Renal cortex interstitium (tissue), 15 donors: ENCODE measurements at places on chromosomes 12 and 14. TPM values are rescaled to one million over a fixed set of nuclear protein-coding genes. Genes with fewer than 3 reads are reported as not detected.

AGAP2 gene
- 0.89 TPM for polyA plus RNA-seq

- DNase-seq, result no peak
Measured at GRCh38 chr14:30283822-30284446, 275.0 kb upstream of the G2E3 start.

DNA sequence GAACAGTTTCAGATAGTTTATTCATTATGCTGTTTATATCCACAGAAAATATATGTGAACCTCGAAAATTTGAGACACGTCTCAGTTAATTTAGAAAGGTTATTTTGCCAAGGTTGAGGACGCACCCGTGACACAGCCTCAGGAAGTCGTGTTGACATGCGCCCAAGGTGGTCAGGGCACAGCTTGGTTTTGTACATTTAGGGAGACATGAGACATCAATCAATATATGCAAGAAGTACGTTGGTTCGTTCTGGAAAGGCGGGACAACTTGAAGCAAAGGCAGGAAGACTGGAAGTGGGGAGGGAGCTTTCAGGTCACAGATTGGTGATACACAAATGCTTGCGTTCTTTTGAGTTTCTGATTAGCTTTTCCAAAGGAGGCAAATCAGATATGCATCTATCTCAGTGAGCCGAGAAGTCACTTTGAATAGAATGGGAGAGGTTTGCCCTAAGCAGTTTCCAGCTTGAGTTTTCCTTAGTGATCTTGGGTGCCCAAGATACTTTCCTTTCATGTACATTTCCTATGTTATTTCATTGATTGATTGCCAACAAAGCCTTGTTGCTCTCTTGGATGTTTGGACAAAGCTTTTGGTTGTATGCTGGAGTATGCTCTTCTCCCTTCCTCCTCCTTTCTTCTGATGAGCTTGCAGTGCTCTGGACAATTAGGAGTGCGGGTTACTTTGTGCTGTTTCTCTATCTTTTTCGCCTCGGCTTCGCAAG is 3.2 kb downstream of the SNAPC1 start:
- DNase-seq, result no peak

CEP290 gene
- 22.5 TPM for polyA plus RNA-seq

TAMALIN gene
- polyA plus RNA-seq, result 21.4 TPM

DNA sequence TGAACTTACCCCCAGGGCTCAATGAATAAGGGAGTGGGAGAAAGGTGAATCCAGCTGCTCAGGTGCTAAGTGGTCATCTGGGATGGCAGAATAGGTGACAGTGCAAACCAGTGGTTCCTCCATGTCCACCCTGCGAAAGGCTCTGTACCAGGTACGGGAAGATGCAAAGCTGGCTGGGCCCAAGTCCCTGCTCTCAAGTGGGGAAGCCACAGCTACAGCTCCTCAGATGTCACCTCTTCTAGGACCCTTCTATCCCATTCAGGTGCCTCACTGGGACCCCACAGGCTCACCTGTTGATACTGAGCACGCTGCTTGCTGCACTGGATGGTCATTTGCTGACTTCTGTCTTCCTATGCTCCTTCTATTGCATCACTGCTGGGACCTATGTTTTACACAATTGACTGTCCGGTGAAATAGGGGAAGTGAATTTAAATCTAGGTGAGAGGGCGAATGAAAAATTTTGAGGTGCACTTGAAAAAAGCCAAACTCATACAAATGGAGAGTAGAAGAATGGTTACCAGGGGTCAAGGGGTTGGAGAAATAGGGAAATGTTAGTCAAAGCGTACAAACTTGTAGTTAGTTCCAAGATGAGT is 20.3 kb upstream of the PPP4R4 start:
- DNase-seq, result no peak

DNA sequence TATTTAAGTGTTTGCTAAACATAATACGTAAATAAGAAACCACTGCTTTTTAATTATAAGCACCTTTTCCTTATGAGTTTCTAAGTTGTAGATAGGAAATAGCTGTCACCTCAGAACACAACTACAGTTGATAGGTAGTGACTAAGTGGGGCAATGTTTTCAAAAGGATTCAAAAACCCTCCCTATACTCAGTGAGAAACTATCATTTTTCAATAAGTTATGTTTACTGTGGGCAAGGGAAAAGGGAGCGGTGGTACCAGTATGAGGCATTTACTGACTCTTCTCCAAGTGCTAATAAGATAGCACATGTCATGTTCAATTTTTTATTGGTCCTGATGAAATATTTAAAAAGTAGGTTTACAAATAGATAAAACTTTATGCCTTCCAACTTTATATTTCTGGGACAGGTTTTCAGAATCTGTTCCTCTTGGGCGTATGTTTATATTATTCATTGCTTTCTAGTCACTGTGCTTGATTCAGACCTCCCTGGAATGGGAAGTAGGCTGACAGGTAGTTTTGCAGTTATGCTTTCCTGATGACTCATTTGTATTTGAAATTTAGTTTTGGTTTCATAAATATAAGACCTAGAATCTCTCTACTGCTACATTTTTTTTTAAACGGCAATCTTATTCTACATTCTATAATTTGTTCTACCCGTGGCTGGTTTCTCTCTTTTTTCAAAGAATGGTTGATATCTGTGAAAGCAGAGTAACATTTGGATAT is 153.1 kb downstream of the TMEM117 start:
- DNase-seq, result no peak

- DNase-seq, result no peak
Measured at GRCh38 chr12:112005419-112006395, 7.3 kb downstream of the TMEM116 start.

GRCh38 chr12:50242751-50243191 is 40.5 kb downstream of the LIMA1 start:
- DNase-seq, result no peak

IL22 gene
- polyA plus RNA-seq, result not detected

FAM186B gene
- polyA plus RNA-seq, result 0.98 TPM

DNA sequence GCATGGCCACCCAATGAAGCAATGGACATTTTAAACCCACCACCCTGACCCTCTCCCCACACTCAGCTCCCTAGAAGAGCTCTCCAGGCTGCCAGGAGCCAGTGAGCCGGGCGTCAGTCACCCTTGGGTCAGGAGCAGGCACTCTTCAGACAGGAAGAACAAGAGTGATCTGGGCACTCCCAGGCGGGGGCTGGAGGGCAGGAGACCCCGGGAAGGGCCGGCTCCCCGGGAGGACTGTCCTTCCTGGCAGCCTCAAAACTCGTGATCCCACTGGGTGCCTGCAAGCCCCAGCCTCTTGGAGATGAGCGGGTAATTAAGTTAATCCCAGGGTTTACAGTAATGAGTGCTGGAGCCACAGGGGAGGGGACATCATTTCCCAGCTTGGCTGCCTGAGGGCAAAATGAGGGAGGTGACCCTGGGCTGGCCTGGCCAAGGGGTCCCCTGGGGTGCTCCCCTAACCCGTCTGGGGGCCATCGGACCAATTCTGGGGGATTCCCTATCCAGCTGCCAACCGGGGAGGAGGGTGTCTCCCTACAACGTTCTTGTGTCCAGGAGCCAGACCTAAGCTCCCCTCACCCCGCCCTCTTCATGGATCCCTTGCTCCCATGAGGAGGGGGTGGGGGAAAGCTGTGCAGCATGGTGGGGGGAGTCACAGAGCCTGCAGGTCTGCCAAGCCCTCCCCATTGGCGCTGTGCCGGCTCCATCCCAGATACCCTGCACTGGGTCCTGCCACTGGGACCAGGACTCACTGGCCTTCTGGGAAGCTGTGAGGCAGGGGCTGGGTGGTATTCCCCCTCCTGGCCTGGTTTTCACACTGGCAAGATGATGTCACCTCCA is 59.2 kb downstream of the CCNK start:
- DNase-seq, result no peak

GRCh38 chr12:104358353-104359003 is 54.9 kb downstream of the EID3 start:
- DNase-seq, result no peak

DNA sequence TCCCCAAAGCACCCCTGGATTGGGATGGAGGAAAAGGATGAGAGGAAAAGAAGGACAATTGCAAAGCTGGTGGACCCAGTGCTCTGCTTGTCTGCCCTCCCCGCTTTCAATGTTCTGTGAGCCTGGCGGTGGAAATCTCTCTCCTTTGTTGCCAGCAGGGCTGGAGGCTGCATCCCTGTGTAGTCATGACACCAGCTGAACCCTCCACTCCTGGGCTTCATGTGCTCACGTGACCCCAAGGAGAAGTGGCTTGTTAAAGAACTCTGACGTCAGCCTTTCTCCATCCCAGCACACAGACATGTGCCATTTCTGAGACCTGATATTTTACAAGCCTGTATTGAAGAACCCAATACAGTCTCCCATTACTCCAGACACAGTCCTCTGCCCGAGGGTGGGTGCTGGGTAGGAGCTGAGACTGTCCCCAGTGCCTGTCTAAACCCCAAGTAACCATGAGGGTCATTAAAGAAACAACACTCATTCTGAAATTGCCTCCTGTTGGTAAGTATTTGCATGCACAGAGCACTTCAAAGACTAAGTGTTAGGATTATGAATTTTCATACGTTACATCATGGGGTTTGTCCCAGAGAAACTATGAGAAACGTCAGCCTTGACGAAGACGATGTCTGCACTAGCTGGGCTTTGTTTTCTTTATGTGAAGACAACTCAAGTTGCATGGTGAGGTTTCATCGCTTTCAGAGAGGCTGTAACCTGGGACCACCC is 21.7 kb downstream of the GALNT16 start:
- DNase-seq, result no peak

MANSC4 gene
- polyA plus RNA-seq, result 0.92 TPM

GRCh38 chr12:64544371-64545080 is 65.8 kb upstream of the RASSF3 start:
- DNase-seq, result no peak

- DNase-seq, result no peak
Measured at GRCh38 chr14:77158175-77158881, 16.7 kb upstream of the ZDHHC22 start.

DAZAP2 gene
- 266 TPM for polyA plus RNA-seq

DNA sequence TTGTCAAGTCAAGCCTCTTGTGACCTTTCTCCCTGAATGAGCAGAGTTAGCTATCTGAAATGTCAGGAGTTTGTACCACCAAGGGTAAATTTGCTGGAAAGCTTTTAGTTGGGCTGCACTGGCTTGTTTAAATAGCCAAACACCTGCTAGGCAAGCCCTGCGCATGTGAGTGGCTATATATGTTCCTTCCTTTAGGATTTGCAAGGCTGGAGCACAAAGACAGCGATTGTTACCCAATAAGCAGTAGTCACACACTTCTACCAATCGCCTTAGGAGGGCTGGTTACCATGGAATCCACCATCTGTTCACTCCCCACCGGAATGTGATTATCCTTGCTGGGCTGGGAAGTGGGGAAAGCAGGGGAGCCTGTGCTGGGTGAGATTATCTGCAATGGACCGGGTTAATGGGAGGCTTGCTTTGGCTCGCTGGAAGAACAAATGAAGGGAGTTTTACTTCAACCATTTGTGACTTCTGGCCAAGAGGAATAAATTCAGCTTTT is 102.5 kb downstream of the FGD4 start:
- peak; percentile 25 for DNase-seq

GRCh38 chr14:20657216-20658211 is 16.0 kb upstream of the OR6S1 start:
- no peak for DNase-seq

DNA sequence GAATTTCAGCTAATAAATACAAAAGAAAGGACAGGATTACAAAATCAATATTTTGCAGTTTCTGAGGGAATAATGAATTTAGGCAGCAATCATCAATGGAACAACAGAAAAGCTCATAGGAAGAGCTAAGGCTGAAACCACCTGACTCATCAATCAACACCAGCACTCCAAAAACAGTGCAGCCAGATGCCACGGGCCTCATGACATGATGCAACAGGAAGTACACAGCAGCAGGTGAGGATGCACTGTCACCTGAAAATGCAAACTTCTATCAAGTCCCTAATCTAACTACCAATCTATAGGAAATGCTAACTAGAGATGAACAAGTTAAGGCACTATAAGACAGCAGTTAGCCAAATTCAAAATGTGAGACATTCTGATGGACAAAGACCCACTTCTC is 21.7 kb downstream of the GNS start:
- no peak for DNase-seq

PMCH gene
- polyA plus RNA-seq, result 0.76 TPM

- DNase-seq, result no peak
Measured at GRCh38 chr14:28773861-28774691, 7.5 kb downstream of the FOXG1 start.

RTL1 gene
- 0.04 TPM for polyA plus RNA-seq

ARHGEF40 gene
- polyA plus RNA-seq, result 76.4 TPM

SCNN1A gene
- polyA plus RNA-seq, result 64.1 TPM

GRCh38 chr12:4240161-4240783 is 33.3 kb upstream of the CCND2 start:
- DNase-seq, result no peak

- no peak for DNase-seq
Measured at GRCh38 chr14:82536566-82536965, 1002.9 kb upstream of the SEL1L start.

DNA sequence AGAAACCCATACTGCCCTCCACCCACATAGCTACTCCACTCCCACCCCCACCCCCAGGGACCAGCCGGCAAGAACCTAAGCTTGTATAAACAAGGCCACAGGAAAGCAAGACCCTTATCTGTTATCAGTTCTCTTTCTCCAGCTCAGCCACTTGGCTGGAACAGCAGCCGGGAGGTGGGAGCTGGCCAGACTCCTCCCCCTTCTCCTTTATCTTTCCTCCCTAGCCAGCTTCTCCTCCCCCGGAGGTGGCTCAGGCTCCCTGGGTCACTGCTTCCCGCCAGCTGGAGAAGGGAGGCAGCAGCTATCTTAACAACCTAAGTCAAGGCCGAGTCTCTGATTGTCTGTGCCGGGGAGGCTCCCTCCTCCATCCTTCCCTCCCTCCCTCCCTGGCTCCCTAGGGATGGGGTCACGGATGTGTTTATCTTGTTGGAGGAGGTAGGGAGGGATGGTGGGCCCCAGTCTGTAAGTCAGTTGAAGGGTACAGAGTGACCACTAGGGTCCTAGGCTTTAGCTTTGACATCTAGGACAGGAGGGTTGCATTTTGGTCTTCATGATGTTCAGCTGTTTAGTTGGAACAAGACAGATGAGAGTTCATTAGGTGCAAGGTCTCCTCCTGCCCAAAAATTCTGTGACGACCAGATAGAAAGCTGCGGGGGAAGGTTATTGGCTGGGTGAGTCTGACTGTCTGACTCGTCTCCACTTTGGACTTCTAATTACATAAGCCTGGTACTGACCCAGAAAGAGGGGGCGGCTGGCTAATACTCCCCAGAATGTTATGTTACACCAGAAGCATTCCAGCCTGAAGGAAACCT is 29.7 kb downstream of the ZFP36L1 start:
- DNase-seq, result peak; percentile 91

- no peak for DNase-seq
Measured at GRCh38 chr12:80053051-80053790, 46.1 kb upstream of the OTOGL start.

DNA sequence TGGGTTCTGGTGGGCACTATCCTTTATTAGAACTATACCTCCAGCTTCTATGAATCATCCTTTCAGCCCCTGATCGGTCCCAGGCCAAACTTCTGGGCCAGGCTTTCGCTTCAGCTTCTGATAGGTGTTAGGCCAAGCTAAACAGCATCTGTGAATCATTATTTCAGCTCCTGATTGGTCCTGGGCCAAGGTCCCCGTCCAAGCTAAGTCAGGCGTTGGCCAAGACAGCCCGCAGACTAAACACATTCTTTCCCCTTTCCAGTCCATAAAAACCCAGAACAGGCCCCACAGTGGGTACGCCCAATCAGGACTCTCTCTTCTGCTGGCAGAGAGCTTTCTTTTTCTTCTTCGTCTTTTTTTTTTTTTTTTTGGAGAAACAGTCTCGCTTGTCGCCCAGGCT is 1808.9 kb upstream of the SEL1L start:
- DNase-seq, result no peak

- no peak for DNase-seq
Measured at GRCh38 chr14:89720741-89721729, 233.5 kb downstream of the EFCAB11 start.
